ENCODE measurements at places on chromosomes 16 and 17.

- no peak for DNase-seq
Observed at GRCh38 chr16:88785106-88785924, at the start of gene PIEZO1. Gene PIEZO1 (minus strand): TSS chr16:88785220. CDS start chr16:88784964, 256 bp downstream.

DNA sequence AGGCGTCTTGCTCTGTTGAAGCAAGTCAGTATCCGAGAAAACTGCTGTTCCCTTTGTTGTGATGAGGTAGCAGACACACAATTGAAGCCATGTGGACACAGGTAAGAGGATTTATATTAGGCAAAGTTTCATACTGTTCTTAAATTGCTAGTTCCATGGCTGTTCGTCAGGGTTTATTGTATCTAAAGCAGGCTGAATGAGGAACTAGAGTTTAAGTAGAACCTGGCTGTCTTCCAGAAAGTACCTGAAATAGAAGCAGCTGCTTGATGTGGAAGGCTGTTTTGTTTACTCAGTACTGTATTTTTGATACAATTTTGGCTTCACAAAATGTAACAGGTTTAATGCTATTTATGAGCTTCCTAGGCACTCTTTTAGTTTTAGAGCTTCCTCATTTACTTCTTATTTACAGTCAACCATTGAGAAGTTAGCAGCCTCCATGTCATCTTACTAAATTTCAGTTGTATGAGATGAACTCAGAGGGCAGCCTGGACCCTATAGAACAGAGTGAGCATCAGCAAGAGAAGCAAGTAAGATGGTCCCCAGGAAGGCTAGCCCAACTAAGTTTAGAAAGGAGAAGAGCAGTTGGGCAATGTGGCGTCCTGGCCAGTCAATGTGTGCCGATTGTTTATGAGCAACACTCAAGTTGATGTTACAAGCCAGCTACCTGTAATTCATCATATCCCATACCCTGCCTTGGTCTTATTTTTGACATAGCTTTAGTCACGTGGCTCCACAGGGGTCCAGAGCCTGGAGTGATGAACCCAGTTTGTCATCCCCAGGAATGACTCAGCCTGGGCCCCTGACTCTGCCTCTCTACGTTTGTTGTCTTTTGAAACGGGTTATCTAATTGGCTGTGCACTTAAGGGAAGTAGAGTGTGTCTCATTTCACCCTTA, 9.7 kb upstream of the ARL2BP start:
- peak; percentile 40 for DNase-seq

GRCh38 chr17:38403491-38403890, 24.8 kb upstream of the ARHGAP23 start:
- DNase-seq = peak; percentile 20

DNA sequence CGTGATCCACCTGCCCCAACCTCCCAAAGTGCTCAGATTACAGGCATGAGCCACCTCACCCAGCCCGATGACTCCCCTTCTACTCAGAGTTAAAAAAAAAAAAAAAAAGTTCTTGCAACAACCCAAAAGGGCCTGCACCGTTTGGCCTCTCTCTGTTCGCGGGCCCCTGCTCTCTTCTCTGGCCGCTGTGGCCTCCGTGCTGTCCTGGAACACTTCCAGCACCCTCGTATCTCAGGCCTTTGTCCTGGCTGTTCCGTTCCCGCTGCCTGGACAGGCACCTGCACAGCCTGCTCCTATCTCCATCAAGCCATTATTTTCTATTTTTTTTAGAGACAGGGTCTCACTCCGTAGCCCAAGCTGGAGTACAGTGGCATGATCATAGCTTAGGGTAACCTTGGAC, 10.8 kb downstream of the MYO1C start:
- DNase-seq = no peak

DNA sequence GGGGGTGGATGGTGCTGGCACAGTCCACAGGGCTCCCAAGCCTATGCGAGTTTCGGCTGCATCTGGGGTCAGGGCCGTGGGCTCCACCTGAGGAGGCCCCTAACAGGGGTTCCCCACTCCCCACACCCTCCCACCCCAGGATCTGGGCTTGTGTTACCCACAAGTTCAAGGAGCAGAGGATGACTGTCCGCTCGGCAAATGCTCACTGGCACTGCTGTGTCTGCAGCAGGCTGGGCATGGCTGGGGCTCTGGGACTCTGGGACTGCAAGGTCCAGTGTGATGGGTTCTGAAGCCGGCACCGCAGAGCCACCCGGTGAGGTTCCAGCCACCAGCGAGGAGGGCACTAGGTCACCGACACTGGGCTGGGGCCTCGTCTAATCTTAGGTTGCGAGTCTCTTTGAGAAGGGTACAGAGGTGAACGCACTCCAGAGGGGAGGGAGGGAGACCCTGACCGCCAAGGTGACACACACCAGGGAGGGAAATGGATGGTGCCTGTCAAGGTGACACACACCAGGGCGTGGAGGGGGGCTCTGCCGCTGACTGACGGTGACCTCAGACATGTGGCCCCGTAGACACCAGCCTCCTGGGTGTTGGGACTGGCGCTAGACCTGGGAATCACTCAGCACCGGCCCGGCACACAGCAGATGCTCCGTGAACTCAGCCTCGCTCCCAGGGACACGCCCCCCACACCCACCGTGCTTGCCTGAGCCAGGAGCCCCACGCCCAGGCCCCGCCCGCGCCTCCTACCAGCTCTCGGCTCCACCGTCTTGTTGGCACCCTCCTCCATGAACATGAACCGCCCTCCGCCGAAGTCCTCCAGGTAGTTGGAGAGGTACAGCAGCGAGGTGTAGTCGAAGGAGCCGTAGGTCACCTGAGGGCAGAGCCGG, 20.5 kb upstream of the HEXD start:
- no peak for DNase-seq

- no peak for DNase-seq
Observed at GRCh38 chr16:50664270-50664669, 16.8 kb downstream of the SNX20 start.

- no peak for DNase-seq
Observed at GRCh38 chr16:85327731-85328675, 215.7 kb upstream of the CIBAR2 start.

DNA sequence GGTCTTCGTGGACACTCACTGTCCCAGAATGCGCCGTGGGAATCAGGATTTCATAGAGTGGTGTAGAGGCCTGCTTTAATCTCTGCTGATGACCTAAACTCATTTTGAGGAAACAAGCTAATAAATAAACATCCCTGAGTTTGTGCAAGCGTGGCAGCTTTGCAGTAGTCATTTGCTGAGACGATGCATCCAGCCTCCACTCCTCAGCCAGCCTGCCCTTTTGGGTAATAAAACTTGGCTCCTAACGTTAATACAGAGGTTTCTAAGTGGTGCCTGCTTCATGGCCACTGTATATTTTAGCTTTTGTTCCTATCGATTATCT, 1.3 kb downstream of the DGKE start:
- DNase-seq = no peak

DNA sequence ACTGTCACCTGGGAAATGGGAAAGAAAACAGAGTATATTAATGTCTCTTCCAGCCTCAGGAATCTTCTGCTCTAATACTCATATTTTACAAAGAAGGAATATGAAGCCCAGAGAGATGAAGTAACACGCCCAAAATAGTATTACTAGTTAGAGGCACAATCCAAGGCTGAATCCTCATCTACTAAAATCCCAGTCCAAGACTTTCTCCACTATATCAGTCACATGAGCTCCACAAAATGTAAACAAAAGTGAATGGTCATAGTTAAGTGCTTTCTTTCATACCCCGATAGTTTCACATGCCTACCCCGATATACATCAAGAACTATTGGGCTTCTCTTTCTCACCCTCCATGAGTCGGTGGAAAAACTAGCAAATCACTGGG, 965 bp downstream of the INTS2 start:
- no peak for DNase-seq

- DNase-seq = no peak
Observed at GRCh38 chr17:30158896-30159625, 42.4 kb downstream of the NSRP1 start.

GRCh38 chr17:34068571-34068970, 186.5 kb upstream of the CCL2 start:
- DNase-seq = no peak

DNA sequence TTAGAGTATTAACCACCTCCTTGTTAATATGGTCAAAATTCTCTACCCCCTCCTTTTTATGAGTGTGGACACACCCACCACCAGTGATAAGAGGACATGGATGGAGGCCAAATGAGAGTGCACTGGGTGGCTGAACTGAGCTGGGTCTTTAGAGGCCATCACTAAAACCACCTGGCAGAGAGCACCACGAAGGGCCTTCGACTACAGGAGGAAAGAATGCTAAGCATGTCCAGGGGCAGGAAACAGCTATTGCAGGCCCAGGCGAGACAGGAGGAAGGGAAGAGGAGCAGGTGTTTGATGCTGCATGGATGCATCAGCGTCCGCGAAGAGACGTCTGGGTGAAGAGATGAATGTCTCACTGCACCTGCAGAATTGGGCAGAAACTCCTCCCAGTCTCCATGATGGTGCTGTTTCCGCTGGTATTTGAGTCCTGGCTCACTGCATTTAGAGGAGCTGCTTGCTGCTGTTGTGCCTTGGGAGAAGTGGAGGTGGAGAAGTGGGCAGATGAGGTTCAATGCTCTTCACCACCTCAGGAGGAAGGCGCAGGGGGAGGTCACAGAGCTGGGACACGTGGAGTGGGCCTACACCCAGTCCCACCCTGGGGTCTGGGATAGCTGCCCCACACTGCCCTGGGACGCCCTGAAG, 33.2 kb downstream of the SPHK1 start:
- DNase-seq = no peak

DNA sequence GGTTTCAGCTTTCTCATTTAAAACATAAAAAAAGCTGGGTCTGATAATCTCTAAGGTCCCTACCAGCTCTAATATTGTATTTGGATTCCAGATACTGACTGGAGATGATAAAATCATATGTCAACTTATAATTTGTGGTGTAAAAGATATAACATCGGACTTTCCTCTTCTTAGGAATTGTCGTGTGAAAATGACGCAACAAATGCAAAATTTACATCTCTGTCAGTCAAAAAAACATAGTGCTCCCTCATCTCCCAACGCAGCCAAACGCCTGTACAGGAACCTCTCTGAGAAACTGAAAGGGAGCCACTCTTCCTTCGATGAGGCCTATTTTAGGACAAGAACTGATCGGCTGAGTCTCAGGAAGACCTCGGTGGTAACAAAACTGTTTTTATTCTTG, 197.3 kb downstream of the ANKFN1 start:
- no peak for DNase-seq

- DNase-seq = no peak
Observed at GRCh38 chr16:77219437-77219836, 20.2 kb downstream of the SYCE1L start.

DNA sequence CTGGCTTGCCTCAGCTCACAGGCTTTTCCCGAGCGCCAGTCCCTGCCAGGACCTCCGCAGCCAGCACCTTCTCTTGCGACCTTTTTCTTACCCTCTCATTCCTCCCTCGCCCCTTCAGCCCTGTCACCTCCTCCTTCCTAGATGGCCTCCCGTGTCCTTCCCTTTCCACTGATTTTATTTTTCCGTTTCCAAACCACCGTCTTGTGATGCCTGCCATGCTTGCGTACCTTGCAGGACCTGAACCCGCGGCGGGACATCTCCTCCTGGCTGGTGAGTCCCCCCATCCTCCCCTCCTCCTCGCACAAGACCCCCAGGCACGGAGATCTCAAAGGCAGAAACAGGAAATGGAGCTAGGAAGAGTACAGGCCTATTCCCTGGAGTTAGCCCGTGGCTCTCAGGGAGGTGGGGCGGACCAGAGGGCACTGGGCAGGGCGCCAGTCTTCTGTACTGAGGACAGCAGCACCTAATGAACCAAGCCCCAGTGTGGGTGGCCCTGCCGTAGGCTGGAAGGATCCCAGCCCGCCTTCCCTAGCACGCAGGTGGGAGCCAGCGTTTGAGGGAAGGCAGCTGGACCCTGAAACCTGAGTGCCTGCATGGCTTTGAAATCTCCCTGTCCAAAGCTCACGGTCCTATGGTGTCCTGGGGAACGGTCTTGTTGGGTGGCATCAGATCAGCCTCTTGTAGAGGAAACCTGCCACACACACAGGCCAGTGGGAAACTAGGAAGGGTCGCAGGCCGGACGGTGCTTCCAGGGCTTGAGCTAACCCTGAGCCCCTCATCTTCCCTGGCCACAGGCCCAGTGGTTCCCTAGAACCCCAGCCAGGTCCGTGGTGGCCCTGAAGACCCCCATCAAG, 612 bp downstream of the CISD3 start:
- DNase-seq = no peak

- no peak for DNase-seq
Observed at GRCh38 chr17:80882323-80882722, 109.3 kb upstream of the CHMP6 start.

GRCh38 chr17:68328676-68329075, 37.4 kb downstream of the ARSG start:
- DNase-seq = no peak

- DNase-seq = no peak
Observed at GRCh38 chr16:57061084-57061905, 31.1 kb upstream of the CPNE2 start.

- DNase-seq = no peak
Observed at GRCh38 chr16:29646947-29647346, 16.1 kb upstream of the SPN start.

DNA sequence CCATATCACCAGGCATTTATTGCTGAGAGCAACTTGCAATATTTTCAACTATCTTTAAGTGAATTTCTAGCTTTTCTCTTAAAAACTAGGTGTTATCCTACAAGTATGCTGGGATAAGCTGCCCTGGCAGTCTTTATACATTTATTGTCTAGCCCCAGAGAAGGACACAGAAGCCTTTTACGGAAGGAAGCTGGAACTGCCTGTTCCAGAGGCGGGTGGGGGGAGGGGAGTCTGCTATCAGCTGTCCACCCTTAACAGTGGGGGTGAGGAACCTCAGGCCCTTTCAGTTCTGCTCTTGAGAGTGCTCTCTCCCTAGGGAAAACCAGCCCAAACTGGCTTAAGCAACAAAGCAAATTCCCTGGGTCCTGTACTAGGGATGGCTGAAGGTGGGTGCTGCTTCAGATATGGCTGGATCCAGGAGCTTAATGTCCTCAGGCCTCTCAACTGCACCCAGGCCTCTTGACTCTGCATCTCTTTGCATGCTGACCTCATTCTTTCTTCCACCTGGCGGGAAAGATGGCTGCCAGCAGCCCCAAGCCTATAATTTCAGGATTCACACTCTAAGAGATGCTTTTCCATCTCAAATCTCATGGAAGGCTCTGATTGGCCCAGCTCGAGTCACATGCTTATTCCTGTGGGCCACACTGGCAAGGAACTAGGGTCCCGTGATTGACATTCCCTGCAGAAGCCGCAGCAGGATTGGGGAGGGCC, 16.6 kb downstream of the NAGPA start:
- DNase-seq = no peak

DNA sequence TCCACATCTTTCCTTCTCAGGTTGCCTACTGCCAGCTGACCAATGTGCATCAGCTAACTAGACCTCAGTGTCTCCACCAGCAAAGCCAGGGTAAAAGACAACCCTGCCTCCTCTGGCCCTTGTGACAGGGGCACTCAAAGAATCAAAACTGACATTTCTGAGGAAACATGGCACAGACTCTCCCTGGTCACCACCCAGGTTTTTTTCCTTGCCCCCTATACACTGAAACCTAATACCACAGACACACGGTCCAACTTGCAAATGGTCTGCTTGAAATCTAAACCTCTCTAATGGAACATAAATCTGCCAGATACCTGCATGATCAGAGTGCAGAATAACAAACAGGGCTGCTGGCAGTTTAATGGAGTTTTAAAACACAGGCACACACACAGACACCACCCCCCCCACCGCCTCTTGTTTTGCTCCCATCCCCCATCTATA, 19.5 kb upstream of the CORO6 start:
- DNase-seq = no peak
